ENCODE measurements at places on chromosomes 4 and X.
A peak's percentile ranks its signal among the peaks of the same experiment; 100 is the strongest.

DNA sequence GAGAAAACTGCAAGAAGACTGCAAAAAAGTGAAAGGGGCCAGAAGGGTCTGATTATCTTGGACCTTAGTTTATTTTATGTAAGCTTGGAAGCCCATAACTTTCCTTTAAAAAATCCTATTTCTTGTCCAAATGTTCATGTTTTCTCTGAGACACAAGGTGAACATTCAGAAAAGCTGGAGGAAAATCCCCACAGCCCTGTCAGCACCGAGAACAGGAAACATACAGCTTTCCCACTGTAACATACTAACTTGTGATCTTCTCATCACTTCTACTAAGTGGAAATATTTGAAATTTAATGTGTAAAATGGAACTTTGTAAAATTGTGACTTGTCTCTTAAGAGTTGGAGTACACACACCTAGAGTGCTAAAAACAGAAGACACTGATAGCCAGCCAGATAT is 21.3 kb downstream of the GPR174 start:
- DNase-seq, result no peak

- DNase-seq, result no peak
Measured at GRCh38 chr4:107989162-107989536, 540 bp upstream of the HADH start.

GRCh38 chrX:316351-317325 is 2.0 kb downstream of the GTPBP6 start:
- DNase-seq, result no peak

- DNase-seq, result peak; percentile 39
Measured at GRCh38 chr4:81314196-81314896, 99.3 kb upstream of the PRKG2 start.

DNA sequence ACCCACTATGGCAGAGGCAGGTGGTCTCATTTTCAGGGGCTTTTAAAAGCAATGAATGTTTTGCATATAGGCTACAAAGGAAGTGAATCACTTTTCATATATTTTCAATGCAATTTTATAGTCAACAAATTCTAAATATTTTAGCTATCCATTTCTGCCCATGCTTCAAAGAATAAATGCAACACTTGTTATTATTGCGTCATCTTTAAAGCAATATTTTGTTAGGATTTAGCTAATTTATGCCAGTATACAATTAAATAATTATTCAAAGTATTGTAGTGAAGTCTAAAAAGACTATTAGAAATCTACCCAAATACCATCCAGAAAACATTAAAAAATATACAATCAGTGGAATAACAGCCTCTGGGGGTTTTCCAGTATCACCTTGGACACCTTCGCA is 509.1 kb upstream of the SPANXN1 start:
- DNase-seq, result no peak

DNA sequence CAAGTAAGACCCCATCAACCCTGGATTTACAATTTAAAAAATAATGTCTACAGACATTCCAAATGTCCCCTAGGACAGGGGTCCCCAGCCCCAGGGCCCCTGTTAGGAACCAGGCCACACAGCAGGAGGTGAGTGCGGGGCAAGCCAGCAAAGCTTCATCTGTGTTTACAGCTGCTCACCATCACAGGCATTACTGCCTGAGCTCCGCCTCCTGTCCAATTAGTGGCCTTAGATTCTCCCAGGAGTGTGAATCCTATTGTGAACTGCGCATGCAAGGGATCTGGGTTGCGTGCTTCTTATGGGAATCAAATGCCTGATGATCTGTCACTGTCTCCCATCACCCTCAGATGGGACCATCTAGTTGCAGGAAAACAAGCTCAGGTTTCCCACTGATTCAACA is 146.1 kb downstream of the ATP10D start:
- DNase-seq, result no peak

GRCh38 chrX:13142891-13143290 is 98.5 kb upstream of the FAM9C start:
- DNase-seq, result no peak

GRCh38 chrX:22882543-22882942 is 117.2 kb upstream of the DDX53 start:
- no peak for DNase-seq

DNA sequence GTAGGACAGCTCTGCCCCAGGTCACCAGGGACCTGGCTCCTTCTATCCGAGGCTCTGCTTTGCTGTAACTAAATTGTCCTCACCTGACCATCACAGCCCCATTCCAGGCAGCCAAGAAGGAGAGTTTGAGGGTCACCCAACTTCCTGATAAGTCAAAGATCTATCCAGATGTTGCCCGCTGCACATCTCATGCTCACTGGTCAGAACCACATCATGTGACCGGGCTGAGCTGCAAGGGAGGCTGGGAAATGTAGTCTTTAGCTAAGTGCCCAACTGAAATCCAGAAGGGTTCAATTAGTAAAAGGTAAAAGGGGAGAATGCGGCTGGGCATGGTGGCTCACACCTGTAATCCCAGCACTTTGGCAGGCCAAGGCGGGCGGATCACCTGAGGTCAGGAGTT is 18.4 kb downstream of the HMX1 start:
- no peak for DNase-seq

- no peak for DNase-seq
Measured at GRCh38 chr4:26772096-26772873, 88.4 kb upstream of the STIM2 start.

DNA sequence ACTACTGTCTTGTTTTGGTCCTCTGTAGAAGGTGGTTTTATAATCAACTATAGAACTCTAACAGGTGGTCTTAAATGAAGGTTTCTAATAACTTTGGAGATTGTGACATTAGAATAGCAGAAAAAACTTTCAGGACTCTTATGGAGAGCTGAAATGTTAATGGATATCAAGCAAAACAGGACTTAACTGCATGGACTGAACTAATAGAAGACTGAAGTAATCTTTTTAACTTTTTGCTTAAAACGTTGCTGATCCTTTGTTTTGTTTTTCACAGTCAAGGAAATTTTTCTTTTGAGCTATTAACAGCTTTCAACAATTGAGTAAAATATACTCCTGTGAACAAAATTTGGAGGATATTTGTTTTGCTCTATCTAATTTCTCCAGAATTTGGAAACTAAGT is 17.2 kb downstream of the NXT2 start:
- DNase-seq, result no peak
